Fibroblast of skin of abdomen (primary cell): ENCODE measurements at places on chromosomes 4 and X.
A peak's percentile ranks its signal among the peaks of the same experiment; 100 is the strongest.

GRCh38 chr4:96016634-96017299 is 176.9 kb downstream of the PDHA2 start:
- DNase-seq: peak; percentile 35

- no peak for DNase-seq
Measured at GRCh38 chr4:38989487-38989886, 42.7 kb downstream of the TMEM156 start.

DNA sequence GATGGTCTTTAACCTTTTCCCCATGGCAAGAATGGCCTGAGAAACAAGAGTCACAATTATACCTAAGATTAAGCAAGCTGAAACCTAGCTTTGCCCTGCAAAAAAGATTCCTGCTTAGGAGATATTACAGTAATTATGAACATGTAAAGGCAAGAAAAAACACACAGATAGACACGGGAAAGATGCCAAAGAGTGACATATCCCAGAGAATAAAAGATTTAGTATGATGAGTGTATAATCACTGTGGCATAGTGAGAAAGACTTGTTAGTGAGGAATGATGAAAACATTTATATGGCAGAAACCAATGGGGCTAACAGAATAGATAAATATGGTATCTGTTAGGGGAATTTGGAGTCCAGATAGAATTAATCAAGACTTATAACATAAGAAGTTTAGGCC is 29.6 kb upstream of the TASL start:
- peak; percentile 37 for DNase-seq

DNA sequence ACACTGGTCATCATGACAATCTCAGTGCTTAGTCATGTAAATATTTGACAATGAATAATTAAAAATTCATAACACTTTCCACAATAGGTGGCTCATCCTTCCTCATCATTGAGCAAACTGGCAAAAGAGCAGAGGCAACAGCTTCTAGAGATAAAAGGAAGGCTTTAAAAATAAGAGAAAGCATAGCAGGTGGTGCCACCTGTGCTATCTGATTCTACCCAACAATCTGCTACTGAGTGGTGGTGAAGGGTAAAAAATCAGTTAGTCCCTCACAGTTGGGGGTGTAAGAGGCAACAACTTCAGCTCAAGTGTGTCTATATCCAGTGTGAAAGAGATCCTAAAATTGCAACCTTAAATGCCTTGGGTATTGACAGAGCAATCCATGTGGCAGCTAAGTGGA is 280.1 kb upstream of the PPARGC1A start:
- no peak for DNase-seq

DNA sequence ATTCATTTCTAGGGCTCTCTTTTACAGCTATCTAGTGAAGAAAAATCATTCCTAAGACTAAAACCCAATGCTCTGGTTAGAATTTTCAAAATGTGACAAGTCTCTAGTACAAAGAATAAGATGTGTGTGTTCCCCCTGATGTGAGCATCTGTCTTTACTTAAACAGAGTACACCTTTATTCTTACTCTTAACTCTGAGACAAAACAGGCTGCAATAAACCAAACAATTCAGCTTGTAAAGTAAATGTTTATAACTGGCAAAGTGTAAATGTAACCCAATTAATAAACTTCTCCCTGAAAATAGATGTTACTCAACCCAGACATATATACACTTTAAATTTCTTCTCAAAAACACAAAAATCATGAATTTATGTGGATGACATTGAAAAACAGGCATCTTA is 51.6 kb downstream of the PTCHD1 start:
- no peak for DNase-seq

DNA sequence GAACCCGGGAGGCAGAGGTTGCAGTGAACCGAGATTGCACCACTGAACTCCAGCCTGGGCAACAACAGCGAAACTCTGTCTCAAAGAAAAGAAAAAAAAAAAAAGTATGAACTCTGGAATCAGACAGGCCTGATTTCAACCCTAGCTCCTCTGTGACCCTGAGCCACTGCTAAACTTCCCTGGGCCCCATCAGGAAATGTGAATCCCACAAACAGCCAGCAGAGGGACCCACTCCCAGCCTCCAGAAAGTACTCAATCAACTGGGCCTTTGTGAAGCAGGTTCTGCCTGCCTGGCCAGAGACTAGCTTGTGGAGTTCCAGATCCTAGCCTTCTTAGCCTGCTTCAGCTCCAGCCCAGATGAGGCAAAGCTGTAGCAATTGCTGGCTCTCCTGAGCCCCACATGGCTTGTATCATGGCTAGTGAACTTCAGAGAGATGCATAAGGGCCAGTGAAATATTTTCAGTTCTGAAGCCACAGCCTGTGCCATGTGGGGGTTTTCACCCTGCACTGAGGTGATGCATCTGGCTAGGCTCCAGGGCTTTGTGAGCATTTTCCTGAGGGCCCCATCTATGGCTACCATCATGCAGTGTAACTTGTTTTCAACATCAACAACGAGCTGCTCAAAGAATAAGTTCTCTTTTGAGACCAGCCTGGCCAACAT is 7.2 kb upstream of the IDS start:
- peak; percentile 40 for DNase-seq

DNA sequence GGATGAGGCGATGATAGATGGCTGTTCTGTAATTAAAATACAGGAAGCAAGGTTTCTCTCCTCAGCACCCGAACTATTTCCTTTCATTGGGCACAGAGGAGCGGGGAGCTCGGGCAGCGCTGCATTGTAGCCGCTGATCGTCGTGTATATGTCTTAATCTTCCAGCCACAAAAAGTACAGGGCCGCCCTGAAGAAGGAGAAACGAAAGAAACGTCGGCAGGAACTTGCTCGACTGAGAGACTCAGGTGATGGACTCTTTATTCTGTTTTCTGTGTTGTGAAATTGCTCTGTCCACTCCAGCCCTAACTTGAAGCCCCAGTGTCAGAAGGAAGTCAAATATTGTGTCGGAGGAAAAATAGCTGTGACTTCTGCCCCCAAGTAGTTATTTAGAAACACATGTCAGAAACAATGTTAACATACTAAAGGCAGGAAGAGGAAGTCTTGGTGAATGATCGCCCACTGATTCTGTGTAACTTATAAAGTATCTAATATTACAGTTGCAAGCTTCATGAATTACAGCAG is 546 bp downstream of the ZRSR2 start:
- no peak for DNase-seq

- no peak for DNase-seq
Measured at GRCh38 chrX:87679849-87680248, 162.2 kb downstream of the KLHL4 start.

DNA sequence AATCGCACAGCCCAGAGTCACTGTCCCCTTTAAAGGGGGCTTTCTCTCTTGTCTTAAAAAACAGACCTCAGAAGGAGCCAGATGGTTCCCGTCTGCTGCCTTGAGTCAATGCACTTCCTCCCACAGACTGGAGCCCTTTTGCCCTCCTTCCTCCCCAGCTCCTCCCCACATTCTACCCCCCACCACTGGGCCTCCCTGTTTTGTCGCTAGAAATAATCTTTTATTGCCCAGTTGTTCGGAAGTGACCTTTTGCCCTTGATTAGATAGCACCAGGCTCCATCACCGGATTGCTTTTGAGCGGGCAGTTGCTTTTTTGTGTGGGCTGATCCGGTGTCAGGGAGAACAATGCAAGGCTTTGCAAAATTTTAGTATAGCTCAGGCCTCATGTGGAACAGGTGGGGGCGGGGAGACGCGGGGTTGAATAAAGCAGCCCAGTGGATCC is 47.7 kb downstream of the SPRY1 start:
- DNase-seq: peak; percentile 27

DNA sequence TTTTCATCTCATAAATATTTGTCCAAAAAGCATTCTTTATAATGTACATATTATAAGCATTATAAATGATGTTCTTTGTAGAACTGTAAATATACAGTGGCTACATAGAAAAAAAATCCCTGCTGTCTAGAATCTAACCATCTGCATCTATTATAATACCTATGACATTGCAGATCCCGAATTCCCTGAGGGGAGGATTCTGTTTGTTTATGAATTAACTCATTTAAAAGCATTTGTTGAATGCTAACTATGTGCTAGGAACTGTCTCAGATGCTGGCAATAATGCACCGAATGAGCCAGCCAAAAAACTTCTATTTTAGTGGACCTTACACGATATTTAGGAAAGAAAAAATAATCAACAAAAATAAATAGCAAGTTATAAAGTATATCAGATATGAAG is 189.6 kb downstream of the PACRGL start:
- no peak for DNase-seq

DNA sequence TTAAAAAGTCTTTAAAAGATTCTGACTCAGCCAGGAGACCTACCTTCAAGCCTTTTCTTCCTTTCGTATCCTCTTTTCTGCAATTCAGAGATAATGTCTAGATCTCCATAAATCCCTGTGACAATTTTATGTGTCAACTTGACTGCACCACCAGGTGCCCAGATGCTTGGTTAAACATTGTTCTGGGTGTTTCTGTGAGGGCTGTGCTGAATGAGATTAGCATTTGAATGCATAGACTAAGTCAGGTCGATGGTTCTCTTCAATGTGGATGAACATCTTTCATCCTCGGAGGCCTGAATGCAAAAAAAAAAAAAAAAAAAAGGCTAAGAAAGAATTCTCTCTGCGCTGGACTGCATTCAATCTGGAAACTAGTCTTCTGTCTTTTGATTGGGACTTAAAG is 1082.7 kb downstream of the NLGN4X start:
- no peak for DNase-seq

DNA sequence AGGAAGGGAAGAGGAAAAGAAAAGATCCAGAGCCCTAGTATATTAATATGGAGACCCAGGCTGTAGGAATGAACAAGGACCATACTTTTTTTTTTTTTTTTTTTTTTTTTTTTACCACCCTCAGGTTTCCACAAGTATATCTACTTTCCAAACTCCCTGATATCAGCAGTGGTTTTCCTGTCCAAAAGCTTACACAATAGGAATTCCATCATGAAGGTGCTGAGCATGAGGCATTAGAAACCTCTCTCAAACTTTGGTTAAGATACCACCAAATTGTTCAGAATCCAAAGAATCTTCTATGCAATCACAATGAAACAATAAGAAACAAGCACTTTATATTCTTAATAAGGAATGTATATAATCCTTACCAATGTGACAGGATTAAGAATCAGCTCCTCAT is 26.5 kb downstream of the RPS6KA3 start:
- DNase-seq: no peak

DNA sequence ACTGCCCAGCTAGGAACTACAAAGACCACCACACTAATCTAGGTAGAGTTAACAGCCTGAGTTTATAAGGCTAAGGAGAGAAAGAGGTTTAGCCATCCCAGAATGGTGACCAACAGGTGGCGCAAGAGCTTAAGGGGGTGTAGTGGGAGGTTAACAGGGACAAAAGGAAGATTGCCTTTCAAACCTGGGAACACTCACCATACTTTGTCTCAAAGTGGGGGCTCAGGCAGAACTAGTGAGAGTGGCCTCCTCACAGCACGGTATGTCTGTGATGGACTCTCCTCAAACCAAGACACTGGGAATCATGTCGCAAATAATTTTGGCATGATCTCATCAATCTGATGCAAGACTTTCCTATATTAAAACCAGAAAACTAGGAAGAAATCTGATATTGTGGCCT is 23.4 kb downstream of the CCNI start:
- peak; percentile 82 for DNase-seq

- peak; percentile 24 for DNase-seq
Measured at GRCh38 chr4:20017777-20018115, 234.0 kb upstream of the SLIT2 start.
